ENCODE measurements at places on chromosomes 5 and 9.

DNA sequence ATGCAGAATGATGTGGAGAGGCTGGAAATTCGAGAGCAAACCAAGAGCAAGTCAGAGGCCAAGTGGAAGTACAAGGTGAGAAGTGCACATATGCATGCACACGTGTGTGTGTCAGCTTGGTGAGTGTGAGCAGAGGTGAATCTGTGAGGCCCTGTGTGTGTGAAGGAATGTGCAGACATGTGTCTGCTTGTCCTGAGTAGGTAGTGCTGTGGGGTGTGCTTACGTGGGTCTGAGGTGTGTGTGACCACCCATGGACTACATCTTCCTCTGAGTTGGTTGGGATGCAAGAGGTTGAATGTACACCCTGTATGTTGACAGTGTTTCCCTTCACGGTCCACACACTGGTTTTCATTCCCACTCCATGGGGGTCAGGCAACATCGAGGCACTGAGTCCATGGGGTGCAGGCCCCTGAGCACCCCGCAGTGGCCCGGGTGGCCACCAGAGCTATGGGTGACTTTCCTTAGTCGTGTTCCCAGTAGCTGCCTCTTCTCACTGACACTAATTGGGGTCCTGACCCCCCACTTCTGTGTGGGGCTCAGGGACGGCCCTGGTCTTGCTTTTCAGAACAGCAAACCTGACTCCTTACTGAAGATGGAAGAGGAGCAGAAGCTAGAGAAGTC lies 86.7 kb downstream of the PHF2 start:
- no peak for DNase-seq

GRCh38 chr5:142356349-142356715 lies 31.5 kb upstream of the SPRY4 start:
- DNase-seq, result peak; percentile 86

- no peak for DNase-seq
Measured at GRCh38 chr5:112293587-112293986, 125.5 kb downstream of the EPB41L4A start.

DNA sequence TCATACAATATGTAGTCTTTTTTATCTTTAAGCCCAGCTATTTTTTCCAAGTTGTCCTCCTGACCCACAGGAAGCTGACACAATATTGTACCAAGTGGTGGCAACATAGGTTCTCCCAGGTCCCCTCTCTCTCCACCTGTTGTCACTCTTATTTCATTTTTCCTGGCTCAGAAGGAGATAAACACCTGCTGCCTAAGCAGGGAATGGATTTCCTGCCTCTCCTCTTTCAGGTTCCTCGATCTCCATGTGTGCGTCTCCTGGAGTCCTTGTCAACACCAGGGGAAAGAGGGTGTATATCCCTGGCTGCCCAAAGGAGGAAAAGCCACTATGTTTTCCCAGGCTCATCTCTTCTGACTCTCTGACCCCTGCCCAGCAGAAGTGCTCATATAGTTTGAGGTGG lies 81.8 kb upstream of the KLF9 start:
- no peak for DNase-seq

DNA sequence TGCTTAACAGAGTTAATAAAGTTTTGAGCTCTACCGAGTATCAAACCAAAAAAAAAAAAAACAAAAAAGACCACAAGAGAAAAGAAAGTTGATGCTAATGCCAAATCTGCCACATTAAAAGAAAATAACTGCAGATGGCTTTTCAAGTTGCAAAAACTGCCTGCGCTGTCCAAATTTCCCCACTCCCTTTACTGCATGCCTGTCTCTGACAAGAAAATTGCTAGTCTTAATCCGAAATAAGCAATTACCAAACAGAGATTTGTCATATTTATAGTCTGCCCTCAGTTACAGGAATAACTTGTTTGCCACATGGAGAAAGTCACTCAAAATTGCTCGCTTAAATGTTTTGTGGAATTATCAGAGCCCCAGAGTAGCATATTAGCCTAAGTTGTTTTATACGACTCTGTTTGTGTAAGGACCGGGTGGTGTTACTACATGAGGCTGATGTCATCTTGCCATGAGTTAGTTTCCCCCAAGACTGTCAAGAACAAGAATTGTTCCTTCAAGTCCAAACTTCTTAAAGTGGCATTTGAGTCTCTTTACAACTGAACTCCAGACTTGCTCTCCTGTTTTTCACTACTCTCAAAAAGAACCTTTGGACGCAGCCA lies 160.9 kb downstream of the CEP120 start:
- DNase-seq, result no peak

- DNase-seq, result peak; percentile 74
Measured at GRCh38 chr5:139671096-139671841, 23.1 kb downstream of the CXXC5 start.

DNA sequence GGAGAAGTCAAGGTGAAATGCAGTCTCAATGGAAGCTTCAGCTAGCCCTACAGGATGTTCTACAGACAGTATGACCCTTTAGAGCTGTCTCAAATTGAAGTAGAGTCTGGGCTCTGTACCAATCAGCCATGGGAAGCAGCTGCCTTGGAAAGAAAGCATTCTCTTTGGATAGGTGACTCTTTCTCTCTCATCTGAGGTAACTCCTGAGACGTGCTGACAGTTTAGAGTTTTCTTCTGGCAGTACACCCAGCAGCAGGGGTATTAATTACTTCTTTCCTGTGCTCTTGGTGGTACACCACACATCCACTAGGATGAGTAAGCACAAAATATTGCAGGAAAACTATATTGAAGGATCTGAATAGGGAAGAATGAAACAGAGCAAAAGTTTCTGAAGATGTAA lies 329.6 kb upstream of the RGMB start:
- DNase-seq, result no peak

DNA sequence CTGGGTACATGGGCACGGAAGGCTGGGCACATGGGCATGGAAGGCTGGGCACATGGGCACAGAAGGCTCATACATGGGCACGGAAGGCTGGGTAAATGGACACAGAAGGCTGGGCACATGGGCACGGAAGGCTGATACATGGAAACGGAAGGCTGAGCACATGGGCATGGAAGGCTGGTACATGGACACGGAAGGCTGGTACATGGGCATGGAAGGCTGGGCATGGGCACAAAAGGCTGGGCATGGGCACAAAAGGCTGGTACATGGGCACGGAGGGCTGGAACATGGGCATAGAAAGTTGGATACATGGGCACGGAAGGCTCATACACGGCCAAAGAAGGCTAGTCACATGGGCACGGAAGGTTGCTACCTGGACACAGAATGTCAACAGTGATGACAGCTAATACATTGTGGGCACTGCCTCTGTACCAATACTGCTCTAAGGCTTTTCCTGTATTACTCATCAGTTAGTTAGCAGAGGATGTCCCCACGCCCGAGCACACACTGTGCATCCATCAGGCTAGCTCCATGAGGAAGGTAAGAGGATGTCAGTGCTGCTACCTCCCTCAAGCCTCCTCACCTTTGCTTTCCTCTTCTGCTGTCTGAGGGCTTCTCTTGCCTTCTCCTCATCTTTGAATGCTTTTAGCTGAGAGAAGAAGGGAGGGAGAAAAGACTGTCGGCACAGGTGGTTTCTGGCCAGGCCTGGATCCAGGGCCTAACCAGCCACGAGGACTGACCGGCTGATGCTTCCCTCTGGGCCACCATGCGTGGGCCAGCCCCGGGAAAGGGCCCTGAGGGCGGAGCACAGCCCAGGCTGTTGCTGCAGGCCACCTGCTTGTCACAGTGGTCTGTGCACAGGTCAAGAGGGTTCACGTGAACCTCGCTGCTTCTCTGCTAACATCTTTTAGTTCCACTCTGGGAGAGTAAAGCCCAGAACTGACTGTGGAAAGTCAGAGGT lies 14.3 kb downstream of the GPX3 start:
- DNase-seq, result no peak

DNA sequence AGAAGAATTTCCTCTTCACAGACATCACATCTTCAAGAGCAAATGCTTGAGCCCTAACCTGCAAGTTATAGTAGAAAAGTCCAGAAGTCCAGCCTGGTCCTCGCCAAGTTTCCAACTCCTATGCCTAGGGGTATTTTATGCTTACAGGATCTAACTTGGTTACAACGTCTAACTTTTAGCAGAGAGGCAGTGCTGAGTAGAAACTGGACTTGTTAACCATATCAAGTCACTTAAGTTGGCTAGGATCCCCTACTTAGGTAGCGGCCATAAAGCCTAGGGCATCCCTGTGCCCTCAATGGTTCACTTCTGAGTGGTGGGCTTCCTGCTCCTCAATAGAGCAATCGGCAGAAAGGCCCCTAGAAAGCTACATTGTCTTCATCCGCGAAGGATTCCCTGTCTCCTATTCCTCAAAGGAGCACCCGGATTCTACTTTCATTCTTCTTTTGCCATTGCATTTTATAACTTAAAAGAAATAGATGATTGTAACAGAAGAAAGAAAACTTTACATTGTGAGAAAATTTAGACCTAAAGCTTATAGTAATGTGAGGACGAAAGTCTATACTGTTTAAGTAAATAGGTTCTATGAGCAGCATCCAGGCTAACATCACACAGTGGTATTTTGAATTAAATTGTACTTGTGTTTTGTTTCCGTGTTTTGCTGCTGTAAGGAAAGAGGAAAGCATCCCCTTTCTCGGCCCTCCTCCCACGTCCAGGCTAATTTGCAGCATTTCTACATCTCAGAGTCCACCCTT lies 1.3 kb upstream of the MTAP start:
- DNase-seq, result no peak

GRCh38 chr9:135455401-135456030 lies 24.1 kb upstream of the PPP1R26 start:
- DNase-seq, result no peak

- DNase-seq, result peak; percentile 24
Measured at GRCh38 chr9:21465859-21466518, 16.1 kb downstream of the IFNE start.

DNA sequence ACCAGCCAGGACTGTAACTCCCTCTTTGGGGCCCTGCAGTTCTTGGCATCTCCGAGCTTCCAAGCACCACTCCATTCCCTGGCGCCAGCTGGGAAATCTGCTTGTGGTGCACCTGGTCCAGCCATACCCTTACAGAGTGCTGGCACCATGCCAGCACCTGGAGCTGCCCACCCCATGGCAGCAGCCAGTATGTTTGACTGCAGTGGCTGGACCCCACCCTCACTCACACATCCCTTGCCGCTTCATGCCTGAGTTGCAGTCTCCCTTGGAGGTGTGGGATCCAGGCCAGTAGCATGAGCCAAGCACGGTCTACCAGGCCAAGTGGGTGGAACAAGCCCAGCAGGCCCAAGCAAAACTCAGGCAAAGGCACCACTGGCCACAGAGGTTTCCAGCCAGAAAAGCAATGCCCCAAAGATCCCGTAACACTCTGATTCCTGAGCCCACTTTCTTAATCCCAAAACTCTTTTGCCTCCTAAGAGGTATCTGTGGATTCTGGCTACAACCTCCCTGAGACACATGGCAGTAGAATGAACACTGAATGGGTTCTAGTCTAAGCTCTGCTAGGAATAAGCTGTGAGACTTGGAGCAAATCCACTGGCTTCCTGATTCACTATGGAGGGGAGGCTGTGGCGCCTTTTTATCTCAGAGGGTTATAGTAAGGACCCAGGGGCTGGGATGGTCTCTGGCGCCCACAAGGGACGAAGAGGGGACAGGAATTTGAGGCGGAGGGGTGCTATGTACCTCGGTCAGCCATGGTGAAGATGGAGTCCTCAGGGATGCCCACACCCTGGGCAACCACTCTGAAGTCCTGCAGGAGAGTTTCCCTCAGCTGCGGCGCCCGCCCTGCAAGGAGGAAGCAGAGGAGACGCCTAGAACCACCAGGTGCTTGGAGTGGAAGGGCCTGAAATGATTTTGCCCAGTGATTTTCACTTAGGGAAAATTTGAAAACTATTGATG lies 5.6 kb downstream of the AMBP start:
- DNase-seq, result no peak

DNA sequence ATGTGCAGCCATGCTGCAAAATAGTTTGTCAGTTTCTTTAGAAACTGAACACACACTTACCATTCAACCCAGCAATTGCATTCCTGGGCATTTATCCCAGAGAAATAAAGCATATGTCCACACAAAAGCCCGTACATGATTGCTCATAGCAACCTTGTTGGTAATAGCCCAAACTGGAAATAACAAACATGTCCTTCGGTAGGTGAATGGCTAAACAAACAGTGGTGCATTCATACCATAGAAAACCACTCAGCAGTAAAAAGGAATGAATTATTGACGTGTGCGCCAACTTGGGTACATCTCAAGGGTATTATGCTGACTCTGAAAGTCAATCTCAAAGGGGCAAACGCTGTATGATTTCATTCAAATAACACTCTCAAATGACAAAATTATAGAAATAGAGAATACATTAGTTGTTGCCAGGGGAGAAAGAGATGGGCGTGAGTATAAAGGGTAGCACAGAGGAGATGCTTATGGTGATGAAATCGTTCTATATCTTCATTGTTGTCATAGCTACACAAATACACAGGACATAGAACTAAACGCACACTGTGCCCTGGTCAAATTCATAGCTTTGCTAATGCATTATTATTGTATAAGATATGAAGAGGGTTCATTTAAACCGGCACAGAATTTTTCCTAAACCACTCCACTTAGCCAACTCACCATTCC lies 58.2 kb downstream of the DRD1 start:
- DNase-seq, result peak; percentile 95

DNA sequence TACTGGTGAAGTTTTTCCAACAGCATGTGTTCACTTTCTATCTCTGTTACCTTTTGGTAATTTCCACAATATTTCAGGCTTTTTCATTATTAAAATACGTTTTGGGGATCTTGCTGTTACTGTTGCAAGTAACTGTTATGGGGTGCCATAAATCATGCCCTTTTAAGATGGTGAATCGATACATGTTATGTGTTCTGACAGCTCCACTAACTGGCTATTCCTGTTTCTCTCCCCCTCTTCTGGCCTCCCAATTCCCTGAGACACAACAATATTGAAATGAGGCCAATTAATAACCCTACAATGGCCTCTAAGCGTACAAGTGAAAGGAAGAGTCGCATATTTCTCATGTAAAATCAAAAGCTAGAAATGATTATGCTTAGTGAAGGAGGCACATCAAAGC lies 13.1 kb upstream of the MSH3 start:
- DNase-seq, result no peak

DNA sequence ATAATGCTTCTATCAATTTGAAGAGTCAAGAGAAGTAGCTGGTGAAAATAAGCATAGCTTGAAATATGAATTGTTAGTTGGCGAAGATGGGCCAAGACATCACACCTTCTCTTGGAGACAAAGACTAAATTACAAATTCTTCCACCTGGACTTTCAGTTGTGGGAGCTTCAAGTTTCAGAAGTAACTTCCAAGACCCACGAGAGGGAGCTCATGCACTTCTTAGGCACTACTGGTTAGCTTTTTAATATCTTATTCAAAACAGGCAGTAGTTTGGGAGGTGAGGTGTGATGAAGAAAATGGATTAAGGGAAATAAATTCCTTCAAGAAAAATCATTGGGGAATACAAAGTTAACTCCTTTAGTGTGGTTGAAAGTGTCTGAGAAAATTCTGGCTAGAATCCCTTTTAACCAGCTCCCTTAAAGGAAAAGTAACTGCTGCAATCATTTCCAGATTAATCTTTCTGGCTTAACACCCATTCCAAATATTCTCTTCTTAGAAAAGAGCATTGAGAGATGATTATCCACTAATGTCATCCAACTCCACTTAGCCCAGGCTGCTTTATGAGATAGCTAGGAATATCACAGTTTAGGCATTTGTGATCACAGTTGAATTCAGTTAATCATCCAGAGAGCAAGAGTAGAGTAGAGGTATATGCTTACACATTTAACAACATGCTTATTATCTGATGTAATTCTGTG lies 139.5 kb upstream of the DMRTA1 start:
- peak; percentile 34 for DNase-seq

- no peak for DNase-seq
Measured at GRCh38 chr9:34310215-34310614, 18.9 kb downstream of the KIF24 start.

- DNase-seq, result peak; percentile 12
Measured at GRCh38 chr5:61964201-61964600, 341.8 kb upstream of the KIF2A start.
